ENCODE measurements at places on chromosomes 1 and 21. TPM values are rescaled to one million over a fixed set of nuclear protein-coding genes. Genes with fewer than 3 reads are reported as not detected.
A peak's percentile ranks its signal among the peaks of the same experiment; 100 is the strongest.

- peak overlapping the region; percentile 32 for H3K4me3 ChIP-seq
- H3K27ac ChIP-seq: peak overlapping the region; percentile 81
- peaks cover 47% of the 10 kb centered on the region for H3K4me1 ChIP-seq
- DNase-seq: peak; percentile 79
Observed at GRCh38 chr21:41778930-41779600, 12.2 kb upstream of the RIPK4 start.

DNA sequence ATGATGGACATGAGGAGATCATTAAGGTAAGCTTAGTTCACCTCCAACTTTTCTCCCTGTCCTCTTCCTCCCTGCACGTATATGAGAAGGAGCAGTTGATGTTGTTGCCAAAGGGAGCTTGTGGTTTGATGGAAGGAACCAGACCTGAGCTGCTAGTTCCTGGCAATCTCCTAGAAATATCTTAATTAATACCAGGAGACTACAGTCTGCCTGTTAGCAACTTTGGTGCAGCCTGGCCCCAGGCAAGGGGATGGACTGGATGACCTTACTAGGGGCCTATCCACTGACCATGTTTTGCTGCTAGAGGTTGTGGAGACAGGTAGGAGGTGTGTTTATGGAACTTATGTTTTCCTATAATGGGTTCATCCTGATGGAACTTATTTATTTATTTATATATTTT lies 22.6 kb downstream of the TUFT1 start:
- H3K27me3 ChIP-seq: no peaks in the 10 kb centered on the region
- no peak overlapping the region for H3K4me3 ChIP-seq
- no peaks in the 10 kb centered on the region for H3K4me1 ChIP-seq
- no peak for DNase-seq
- H3K27ac ChIP-seq: no peak overlapping the region

Gene ZNF695
- 15.9 TPM for total RNA-seq

DNA sequence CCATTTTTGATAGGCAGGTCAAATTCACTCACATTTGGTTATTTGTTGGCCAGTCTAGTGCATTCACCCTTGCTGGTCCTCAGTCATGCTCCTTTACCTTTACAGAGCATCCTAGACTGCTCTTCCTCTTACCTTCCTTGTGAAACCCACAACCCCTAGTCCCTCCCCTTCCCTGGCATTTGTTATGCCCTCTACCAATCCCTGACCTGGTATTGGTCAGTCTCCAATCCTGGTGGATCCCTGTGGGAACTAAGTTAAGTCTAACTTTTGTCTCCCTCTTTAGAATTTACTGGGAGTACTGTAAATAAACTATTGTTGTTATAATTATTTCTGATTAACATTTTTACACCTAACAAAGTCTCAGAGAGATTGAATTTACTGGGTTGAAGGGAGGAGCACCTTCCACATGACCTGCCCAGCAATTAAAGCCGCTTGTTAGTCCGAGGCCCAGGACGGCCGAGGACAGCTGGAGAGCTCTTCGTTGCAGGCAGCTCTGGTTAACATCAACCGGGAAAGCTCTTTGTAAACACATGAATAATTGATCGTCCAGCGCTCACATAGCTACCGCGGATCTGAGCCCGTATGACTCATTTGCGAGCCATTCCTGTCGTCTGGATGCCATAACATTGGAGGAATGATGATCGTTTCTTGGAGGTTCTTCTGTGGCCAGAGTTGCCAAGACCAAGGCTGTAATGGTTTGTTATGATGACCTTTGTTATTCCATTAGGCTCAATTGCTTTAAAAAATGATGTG lies 31.9 kb downstream of the MTARC1 start:
- no peak overlapping the region for H3K4me3 ChIP-seq
- no peak for DNase-seq
- H3K4me1 ChIP-seq: no peaks in the 10 kb centered on the region
- no peaks in the 10 kb centered on the region for H3K27me3 ChIP-seq
- H3K36me3 ChIP-seq: no peaks in the 10 kb centered on the region

DNA sequence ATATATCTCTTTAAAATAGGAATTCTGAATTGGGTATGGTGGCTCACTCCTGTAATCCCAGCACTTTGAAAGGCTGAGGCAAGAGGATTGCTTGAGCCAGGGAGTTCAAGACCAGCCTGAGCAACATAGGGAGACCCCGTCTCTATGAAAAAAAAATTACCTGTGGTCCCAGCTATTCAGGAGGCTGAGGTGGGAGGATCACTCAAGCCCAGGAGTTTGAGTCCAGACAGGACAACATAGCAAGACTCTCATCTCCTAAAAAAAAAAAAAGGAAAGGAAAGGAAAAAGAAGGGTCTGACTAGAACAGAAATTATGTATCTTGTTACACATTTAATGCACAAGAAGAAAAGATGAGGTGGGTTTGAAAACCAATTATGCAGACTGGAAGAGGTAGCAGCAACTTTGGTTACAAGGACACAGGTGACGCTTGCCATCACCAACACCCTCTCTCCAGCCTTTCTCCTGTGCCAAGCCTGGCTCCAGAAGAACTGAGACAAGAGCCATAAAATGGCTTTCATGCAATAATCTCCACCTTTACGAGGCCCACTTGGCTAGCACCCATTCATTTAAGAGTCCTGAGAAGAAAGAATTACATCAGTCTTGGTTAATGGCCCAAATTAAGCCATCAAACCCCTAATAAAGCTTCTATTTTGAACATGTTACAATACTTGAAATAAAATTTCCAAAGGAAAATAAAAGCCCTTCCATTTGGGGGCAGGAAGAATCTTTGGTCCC lies 4.8 kb upstream of the SELENBP1 start:
- H3K4me1 ChIP-seq: peaks cover 4% of the 10 kb centered on the region
- no peak overlapping the region for H3K4me3 ChIP-seq

DNA sequence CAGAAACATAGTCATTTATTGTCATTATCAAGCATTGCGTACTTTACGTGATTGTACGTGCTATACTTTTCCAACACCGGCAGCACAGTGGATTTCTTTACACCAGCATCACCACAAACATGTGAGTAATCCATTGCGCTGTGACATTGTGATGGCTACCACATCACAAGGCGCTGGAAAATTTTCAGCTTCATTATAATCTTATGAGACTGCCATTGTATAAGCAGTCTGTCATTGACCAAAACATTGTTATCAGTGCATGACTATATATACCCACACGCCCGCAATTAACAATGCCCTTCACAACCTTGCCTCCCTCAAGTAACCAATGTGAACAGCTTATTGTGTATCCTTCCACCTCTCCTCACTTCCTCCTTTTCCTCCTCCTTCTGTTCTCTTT lies 137.6 kb downstream of the ZZZ3 start:
- no peak overlapping the region for H3K27ac ChIP-seq
- H3K4me3 ChIP-seq: no peak overlapping the region
- no peak for DNase-seq
- H3K36me3 ChIP-seq: no peaks in the 10 kb centered on the region

Gene RBM11
- 319 TPM for total RNA-seq

DNA sequence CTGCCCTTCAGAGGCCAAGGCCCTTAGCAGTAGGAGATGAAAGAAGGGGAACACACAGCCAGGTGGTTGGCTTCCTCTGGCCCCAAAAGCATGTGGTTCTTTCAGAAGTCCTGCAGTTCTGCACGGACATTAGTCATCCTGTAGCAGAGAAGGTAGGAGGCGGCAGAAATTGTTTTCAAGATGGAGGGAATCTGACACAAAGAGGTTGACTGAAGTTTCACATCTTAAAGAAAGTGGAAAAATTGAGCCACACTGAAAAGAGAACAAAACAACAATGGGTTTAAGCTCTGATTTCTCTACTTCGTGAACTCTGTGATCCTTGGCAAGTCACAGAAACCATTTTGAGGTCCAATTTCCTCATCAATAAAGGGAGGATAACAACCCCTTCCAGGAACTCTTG lies 125.3 kb upstream of the DNAH14 start:
- no peak overlapping the region for H3K4me3 ChIP-seq
- H3K36me3 ChIP-seq: no peaks in the 10 kb centered on the region
- H3K27me3 ChIP-seq: no peaks in the 10 kb centered on the region
- H3K4me1 ChIP-seq: no peaks in the 10 kb centered on the region
- H3K27ac ChIP-seq: no peak overlapping the region

GRCh38 chr1:63928186-63929105 lies 154.6 kb downstream of the ROR1 start:
- H3K36me3 ChIP-seq: no peaks in the 10 kb centered on the region
- H3K4me1 ChIP-seq: peaks cover 10% of the 10 kb centered on the region
- H3K27ac ChIP-seq: no peak overlapping the region
- no peak for DNase-seq

DNA sequence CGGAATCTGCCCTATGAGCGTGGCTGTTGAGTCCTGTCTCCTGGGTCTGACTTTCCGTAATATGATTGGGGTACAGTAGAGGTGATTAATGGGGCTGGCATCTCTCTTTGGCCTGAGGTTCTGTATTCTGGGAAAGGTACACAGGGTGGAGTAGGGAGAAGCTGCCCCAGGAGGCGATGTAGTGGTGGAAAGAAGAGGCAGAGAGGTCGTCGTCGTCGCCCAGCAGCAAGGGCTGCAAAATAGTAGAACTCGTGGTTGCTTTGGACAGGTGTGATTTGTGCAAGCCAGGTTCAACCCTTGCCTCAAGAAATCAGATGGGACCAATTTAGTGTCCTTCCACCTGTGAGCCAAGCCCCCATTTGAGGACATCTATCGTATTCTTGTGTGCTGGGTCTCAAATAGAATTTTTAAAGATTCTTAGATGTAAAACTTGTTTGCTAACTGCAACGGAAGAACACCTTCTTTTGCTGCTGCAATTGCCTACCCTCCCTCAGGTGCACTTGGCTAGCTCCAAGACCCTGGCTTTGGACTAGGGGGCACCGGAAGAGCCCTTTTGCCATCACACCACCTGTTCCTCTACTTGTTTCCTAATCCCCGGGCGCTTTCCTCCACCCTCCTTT lies 1.3 kb upstream of the HMGN2 start:
- H3K4me1 ChIP-seq: peaks cover 45% of the 10 kb centered on the region
- no peak for DNase-seq
- no peaks in the 10 kb centered on the region for H3K27me3 ChIP-seq

- no peak for DNase-seq
- no peak overlapping the region for H3K4me3 ChIP-seq
- H3K27ac ChIP-seq: no peak overlapping the region
- peaks cover 7% of the 10 kb centered on the region for H3K4me1 ChIP-seq
Observed at GRCh38 chr1:71850936-71851335, 431.4 kb downstream of the NEGR1 start.

Gene SLC1A7
- not detected for total RNA-seq

GRCh38 chr1:235951661-235952060 lies 85.0 kb upstream of the LYST start:
- no peak overlapping the region for H3K27ac ChIP-seq
- no peaks in the 10 kb centered on the region for H3K4me1 ChIP-seq
- no peak overlapping the region for H3K4me3 ChIP-seq
- no peaks in the 10 kb centered on the region for H3K36me3 ChIP-seq

Gene CR1L
- not detected for total RNA-seq

DNA sequence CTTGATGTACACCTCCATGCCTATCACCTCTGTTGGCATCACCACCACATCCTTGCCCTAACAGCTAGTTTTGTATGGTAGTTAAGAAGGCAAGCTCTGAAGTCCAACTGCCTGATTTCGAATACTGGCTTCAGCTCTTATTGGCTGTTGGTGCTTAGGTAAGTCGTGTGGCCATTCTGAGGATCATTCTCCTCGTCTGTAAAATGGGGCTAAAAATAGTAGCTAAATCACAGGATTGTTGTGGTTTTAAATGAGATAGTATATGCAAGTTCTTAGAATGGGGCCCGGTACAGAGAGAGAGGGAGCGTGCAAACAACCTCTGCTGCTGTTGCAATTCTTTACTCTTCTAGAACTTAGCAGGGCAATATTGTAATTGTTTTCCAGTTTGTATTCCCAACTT lies 20.8 kb upstream of the SPOCD1 start:
- H3K27ac ChIP-seq: no peak overlapping the region
- H3K27me3 ChIP-seq: no peaks in the 10 kb centered on the region
- no peak overlapping the region for H3K4me3 ChIP-seq
- H3K4me1 ChIP-seq: no peaks in the 10 kb centered on the region
- no peaks in the 10 kb centered on the region for H3K36me3 ChIP-seq

GRCh38 chr1:193131266-193131860 lies 9.5 kb downstream of the CDC73 start:
- H3K4me3 ChIP-seq: no peak overlapping the region
- peaks cover 60% of the 10 kb centered on the region for H3K36me3 ChIP-seq
- H3K4me1 ChIP-seq: no peaks in the 10 kb centered on the region

GRCh38 chr1:78254517-78254916 lies 208.8 kb downstream of the GIPC2 start:
- H3K4me3 ChIP-seq: no peak overlapping the region
- DNase-seq: no peak
- no peaks in the 10 kb centered on the region for H3K36me3 ChIP-seq

Gene PLEKHG5
- 2.3 TPM for total RNA-seq

GRCh38 chr1:192906334-192906733 lies 97.5 kb downstream of the RGS2 start:
- no peaks in the 10 kb centered on the region for H3K27me3 ChIP-seq
- H3K36me3 ChIP-seq: no peaks in the 10 kb centered on the region
- DNase-seq: no peak

GRCh38 chr1:111702504-111703050 lies 36.6 kb downstream of the INKA2 start:
- DNase-seq: no peak
- H3K36me3 ChIP-seq: peaks cover 19% of the 10 kb centered on the region
- no peak overlapping the region for H3K27ac ChIP-seq
- H3K27me3 ChIP-seq: no peaks in the 10 kb centered on the region

- no peak for DNase-seq
- H3K27ac ChIP-seq: no peak overlapping the region
- no peaks in the 10 kb centered on the region for H3K27me3 ChIP-seq
- H3K36me3 ChIP-seq: no peaks in the 10 kb centered on the region
Observed at GRCh38 chr1:197782722-197783360, 7.6 kb upstream of the DENND1B start.

DNA sequence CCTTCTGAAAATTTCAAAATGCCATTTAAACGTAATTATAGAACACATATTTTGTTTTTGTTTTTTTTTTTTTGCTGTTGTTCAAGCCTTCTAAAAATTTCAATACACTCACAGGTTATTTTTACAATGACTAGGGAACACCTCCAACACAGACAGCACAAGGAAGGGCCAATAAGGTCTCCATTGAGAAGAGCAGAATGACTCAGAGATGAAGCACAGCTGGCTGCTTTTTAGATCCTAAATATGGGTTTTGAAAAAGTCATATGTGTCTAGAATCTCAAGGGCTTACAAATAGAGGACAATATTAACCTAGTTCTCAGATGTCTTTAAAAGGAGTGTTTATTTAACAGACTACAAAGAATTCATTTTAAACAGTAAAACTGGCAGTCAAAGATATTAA lies 104.6 kb downstream of the NEGR1 start:
- H3K4me3 ChIP-seq: no peak overlapping the region
- H3K36me3 ChIP-seq: no peaks in the 10 kb centered on the region
- H3K27me3 ChIP-seq: no peaks in the 10 kb centered on the region
- DNase-seq: no peak
- no peak overlapping the region for H3K27ac ChIP-seq

Gene PDE4B
- total RNA-seq: 20.0 TPM

Gene FTCD
- total RNA-seq: 5.4 TPM

Gene RGS18
- 1.1 TPM for total RNA-seq

GRCh38 chr1:7289694-7290093 lies 481.4 kb upstream of the VAMP3 start:
- DNase-seq: no peak
- no peak overlapping the region for H3K4me3 ChIP-seq
- H3K27me3 ChIP-seq: no peaks in the 10 kb centered on the region
- H3K4me1 ChIP-seq: peaks cover 39% of the 10 kb centered on the region
- H3K36me3 ChIP-seq: no peaks in the 10 kb centered on the region

Gene EVA1C
- 7.2 TPM for total RNA-seq

Gene ATAD3C
- total RNA-seq: 0.39 TPM

GRCh38 chr1:209232759-209233158 lies 350.8 kb upstream of the CAMK1G start:
- no peak overlapping the region for H3K27ac ChIP-seq
- no peaks in the 10 kb centered on the region for H3K4me1 ChIP-seq
- H3K27me3 ChIP-seq: peaks cover 16% of the 10 kb centered on the region

Gene CELA3A
- not detected for total RNA-seq

Gene DNTTIP2
- 102 TPM for total RNA-seq

Gene PCP4L1
- not detected for total RNA-seq
